Spleen (tissue), 13 donors: ENCODE measurements at places on chromosomes 4 and X. TPM values are rescaled to one million over a fixed set of nuclear protein-coding genes. Genes with fewer than 3 reads are reported as not detected.

IL13RA2 gene
- 0.22 TPM for polyA plus RNA-seq

SMIM43 gene
- polyA plus RNA-seq: 0.13 TPM

NHSL2 gene
- 0.77 TPM for polyA plus RNA-seq

PSAPL1 gene
- not detected for polyA plus RNA-seq

SMPX gene
- polyA plus RNA-seq: 0.15 TPM

SLC25A4 gene
- 11.5 TPM for polyA plus RNA-seq

CLDN34 gene
- not detected for polyA plus RNA-seq

SLC2A9 gene
- 1.5 TPM for polyA plus RNA-seq

TMEM184C gene
- polyA plus RNA-seq: 5.0 TPM

GBA3 gene
- 0.43 TPM for polyA plus RNA-seq

HTRA3 gene
- 0.26 TPM for polyA plus RNA-seq

CLNK gene
- 0.42 TPM for polyA plus RNA-seq

UGT8 gene
- 2.1 TPM for polyA plus RNA-seq

ABCG2 gene
- polyA plus RNA-seq: 0.16 TPM

CENPU gene
- 5.7 TPM for polyA plus RNA-seq

OPHN1 gene
- 0.45 TPM for polyA plus RNA-seq

MAGEC1 gene
- not detected for polyA plus RNA-seq

- no peak for DNase-seq
Measured at GRCh38 chrX:85375333-85375738, 4.1 kb downstream of the POF1B start.

- DNase-seq: no peak
Measured at GRCh38 chr4:57119054-57119651, 9.0 kb upstream of the IGFBP7 start.

GRCh38 chr4:42150653-42151567 lies 1.5 kb downstream of the BEND4 start:
- peak; percentile 86 for DNase-seq

GRCh38 chr4:153728151-153728550 lies 31.7 kb downstream of the RNF175 start:
- DNase-seq: no peak

GRCh38 chr4:76277667-76278066 lies 26.1 kb downstream of the FAM47E start:
- no peak for DNase-seq

- peak; percentile 64 for DNase-seq
Measured at GRCh38 chrX:153638041-153638371, 9.0 kb upstream of the DUSP9 start.

- no peak for DNase-seq
Measured at GRCh38 chrX:10254739-10255138, 98.0 kb downstream of the CLCN4 start.

GRCh38 chrX:18582910-18583493 lies 88.9 kb downstream of the RS1 start:
- no peak for DNase-seq

- no peak for DNase-seq
Measured at GRCh38 chr4:134885436-134885835, 683.8 kb upstream of the PABPC4L start.

- DNase-seq: no peak
Measured at GRCh38 chrX:132909643-132910042, 48.8 kb downstream of the HS6ST2 start.

- DNase-seq: no peak
Measured at GRCh38 chr4:100299046-100299840, 109.0 kb upstream of the DDIT4L start.

DNA sequence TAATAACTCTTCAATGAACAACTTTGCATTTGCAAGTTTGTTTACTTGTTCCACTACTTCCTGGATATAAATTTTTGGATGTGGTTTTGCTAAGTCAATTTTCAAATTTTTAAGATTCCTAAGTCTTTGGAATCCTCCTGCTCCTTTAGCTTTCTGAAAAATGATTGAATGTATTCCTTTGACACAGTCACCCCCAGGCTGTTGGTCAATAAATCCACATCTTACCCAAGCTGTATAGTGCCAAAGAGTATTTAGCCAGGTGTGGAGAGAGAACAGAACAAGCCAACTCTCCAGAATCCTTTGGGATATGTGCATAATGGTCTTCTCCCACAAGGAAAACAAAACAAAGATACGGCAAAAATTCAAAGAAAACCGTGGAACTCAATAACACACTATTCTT lies 56.9 kb upstream of the INTU start:
- no peak for DNase-seq

GRCh38 chr4:1510931-1511330 lies 104.7 kb upstream of the NKX1-1 start:
- peak; percentile 34 for DNase-seq

- DNase-seq: no peak
Measured at GRCh38 chr4:106588891-106589290, 220.3 kb upstream of the GIMD1 start.

DNA sequence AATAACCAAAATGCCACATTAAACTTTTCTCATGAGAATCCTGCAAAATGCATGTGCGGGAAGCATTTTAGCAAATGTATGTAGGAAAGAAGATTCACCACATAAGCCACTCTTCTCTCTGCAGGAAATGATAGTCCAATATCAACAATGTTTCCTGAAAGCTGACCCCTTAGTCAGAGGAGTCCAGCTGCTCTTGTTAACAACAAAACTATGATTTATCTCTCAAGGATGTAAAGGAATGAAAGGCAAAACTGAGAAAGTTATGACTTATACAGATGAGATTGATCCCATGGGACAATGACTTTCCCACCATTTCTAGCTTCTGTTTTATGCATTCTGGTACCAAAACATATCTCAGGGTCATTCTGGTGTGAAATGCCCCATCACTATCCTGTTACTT lies 125.0 kb upstream of the EDNRA start:
- no peak for DNase-seq

GRCh38 chr4:33975995-33976394 lies 2268.3 kb downstream of the ARAP2 start:
- no peak for DNase-seq

- no peak for DNase-seq
Measured at GRCh38 chrX:118126286-118126685, 9.7 kb upstream of the KLHL13 start.

GRCh38 chrX:55057675-55058249 lies 17.1 kb upstream of the PAGE2B start:
- no peak for DNase-seq

- DNase-seq: peak; percentile 72
Measured at GRCh38 chr4:13611283-13611842, 16.2 kb downstream of the BOD1L1 start.

- DNase-seq: peak; percentile 87
Measured at GRCh38 chrX:10106806-10107205, 50.0 kb upstream of the CLCN4 start.

GRCh38 chrX:119235872-119236622 lies at the start of gene PGRMC1:
PGRMC1 (plus strand) TSS chrX:119236285; CDS start chrX:119236364, 79 bp downstream.
- DNase-seq: peak; percentile 94

DNA sequence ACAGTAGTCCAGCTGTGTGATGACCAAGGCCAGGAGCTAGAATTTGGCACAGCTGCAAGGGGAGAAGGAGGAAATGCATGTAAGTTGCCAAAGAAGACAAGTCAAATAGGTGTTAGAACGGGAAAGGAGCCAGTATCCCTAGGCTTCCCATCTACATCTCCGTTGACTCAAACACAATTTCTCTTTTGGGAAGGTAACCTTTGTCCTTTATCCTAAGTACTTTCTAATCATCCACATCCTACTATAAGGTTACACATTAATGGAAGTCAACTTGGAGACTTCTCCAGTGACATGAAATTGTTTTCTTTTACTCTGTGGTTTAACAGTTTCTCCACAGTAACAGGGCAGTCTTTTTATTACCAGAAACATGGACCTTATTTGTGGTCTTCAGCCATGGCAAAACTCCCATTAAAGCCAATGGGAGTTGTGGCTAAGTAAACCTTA lies 620.0 kb downstream of the ANKRD50 start:
- no peak for DNase-seq

GRCh38 chr4:8540072-8540471 lies 40.1 kb upstream of the GPR78 start:
- DNase-seq: peak; percentile 54

GRCh38 chr4:120672076-120672475 lies 250.4 kb downstream of the PRDM5 start:
- no peak for DNase-seq

- no peak for DNase-seq
Measured at GRCh38 chr4:98444371-98444770, 183.2 kb downstream of the RAP1GDS1 start.
